ENCODE measurements at places on chromosomes 6 and 20.

DNA sequence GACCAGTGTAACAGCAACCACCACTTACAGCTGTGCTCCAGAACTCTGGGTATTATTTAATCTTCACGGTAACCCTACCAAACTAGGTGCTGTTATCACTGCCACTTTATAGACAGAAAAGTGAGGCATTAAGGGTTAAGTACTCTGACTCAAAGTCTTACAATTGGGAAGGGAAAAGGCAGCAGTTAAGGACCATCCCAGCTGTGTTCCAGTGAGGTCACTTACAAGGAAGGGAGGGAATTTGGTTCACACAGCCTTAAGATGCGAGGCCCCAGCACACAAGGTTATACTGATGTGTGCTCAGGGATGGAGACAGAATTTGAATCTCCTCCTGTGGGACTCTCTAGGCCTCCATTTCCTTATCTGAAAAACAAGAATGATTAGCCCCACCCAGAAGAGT lies 46.7 kb downstream of the TRERF1 start:
- DNase-seq = peak; percentile 37

DNA sequence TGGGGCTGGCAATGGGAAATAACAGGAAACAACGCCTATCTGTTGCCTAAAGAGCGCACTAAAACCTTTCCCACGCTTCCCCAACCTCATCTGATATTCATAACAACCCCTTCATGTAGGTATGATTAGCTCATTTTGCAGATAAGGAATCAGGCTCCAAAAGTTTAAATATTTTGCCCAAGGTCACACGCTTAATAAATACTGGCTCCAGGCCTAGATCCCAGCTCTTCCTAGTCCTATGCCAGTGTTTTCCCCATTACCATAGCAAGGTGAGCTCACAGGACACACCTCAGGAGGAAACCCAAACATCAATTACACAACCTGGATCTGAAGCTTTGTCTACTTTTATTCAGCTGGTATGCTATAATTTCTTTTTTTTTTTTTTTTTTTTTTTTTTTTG lies 19.6 kb downstream of the MBOAT1 start:
- no peak for DNase-seq

GRCh38 chr6:154951345-154952200 lies 43.5 kb upstream of the TIAM2 start:
- DNase-seq = no peak

GRCh38 chr20:5531318-5532081 lies 214.7 kb upstream of the PROKR2 start:
- DNase-seq = peak; percentile 73

DNA sequence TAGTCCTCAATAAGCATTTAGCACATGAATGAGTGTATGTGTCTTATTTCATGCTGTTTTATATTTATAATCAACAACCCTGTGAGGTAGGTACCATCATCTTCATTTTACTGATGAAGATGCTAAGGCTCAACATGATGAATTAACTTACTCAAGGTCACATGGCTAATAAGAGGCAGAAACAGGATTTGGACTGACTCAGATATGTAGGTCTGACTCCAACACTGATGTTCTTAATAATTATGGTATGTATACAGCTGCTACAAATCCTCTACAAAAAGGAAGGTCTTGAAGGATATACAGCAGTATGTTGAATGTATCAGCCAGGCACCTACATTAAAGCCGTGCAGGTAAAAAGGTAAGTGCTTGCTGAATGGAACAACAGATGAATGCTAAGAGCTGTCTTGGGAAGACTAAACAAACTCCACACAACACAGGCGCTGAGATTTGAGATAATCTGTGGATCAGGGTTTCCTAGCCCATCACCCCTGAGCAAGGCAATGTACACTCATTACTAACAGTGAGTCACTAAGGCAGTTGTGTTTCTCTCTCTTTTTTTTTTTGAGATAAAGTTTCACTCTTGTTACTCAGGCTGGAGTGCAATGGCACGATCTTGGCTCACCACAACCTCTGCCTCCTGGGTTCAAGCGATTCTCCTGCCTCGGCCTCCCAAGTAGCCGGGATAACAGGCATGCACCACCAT lies 31.9 kb downstream of the TTI1 start:
- peak; percentile 77 for DNase-seq

DNA sequence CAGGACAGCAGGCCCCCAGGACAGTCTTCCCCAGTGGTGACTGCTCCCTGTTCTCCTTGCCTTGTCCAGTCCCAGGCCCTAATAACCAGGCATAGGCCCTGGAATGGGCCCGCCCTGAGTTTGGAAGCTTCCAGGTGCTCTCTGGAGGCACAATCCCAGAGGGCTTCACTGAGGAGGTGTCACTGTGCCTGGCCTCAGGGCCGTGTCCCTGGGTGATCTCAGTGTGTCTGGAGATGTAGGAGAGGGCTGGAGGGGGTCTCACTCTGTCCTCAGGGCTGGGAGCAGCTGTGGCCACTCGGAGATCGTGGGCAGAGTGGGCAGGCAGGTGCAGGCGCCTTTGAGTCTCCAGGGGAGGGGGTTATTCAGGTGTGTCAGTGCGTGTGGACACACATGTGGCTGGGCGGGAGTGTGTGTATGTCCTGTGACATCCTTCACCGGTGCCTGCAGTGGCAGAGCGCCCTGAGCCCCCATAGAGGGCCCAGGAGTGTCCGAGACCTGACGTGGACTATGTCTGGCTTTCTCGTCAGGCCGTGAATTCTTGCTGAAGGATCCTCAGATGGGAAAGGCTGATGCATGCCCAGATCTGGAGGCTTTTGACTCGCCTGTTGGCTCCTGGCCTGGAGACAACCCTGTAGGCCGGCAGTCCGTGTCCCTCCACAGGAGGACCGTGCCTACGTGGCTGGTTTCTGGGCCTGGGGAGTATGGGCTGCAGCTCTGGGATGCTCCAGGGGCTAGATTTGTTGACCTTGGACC lies 5.5 kb upstream of the NPBWR2 start:
- DNase-seq = no peak
